Subcutaneous preadipocyte (primary cell): ENCODE measurements at places on chromosomes 7 and 10. TPM values are rescaled to one million over a fixed set of nuclear protein-coding genes. Genes with fewer than 3 reads are reported as not detected.

The HTR5A gene
- not detected in 2 replicates for total RNA-seq

The SLC26A5 gene
- total RNA-seq = not detected in 2 replicates

The MRPS17 gene
- total RNA-seq = 12.9 and 15.2 TPM in 2 replicates

The EBLN1 gene
- total RNA-seq = not detected in 2 replicates

The AZGP1 gene
- not detected in 2 replicates for total RNA-seq

The TDRD1 gene
- total RNA-seq = 2.6 and 3.3 TPM in 2 replicates

The LRMDA gene
- total RNA-seq = 3.1 and 10.7 TPM in 2 replicates

The SGCE gene
- 65.5 and 65.8 TPM in 2 replicates for total RNA-seq

The LAMB4 gene
- total RNA-seq = under 0.01 and 0.20 TPM in 2 replicates

The DENND2A gene
- 8.1 and 15.6 TPM in 2 replicates for total RNA-seq

The SHH gene
- total RNA-seq = not detected in 2 replicates

The SPAG6 gene
- not detected in 2 replicates for total RNA-seq

The OLAH gene
- under 0.01 and 0.78 TPM in 2 replicates for total RNA-seq

The GPR15LG gene
- total RNA-seq = not detected in 2 replicates

The CPXM2 gene
- under 0.01 and 0.39 TPM in 2 replicates for total RNA-seq

The CCDC172 gene
- total RNA-seq = not detected in 2 replicates

The TMEM196 gene
- not detected in 2 replicates for total RNA-seq

The ENKUR gene
- total RNA-seq = not detected in 2 replicates

The ACBD5 gene
- 14.0 and 16.0 TPM in 2 replicates for total RNA-seq

The ARF5 gene
- 91.7 and 118 TPM in 2 replicates for total RNA-seq

The HABP2 gene
- total RNA-seq = not detected in 2 replicates

The VIPR2 gene
- total RNA-seq = not detected in 2 replicates

The GIMAP5 gene
- not detected in 2 replicates for total RNA-seq

The ITIH5 gene
- 0.20 and 0.73 TPM in 2 replicates for total RNA-seq

The ADO gene
- total RNA-seq = 19.1 and 20.9 TPM in 2 replicates

The IQUB gene
- total RNA-seq = 0.20 and 0.37 TPM in 2 replicates

The LIPN gene
- total RNA-seq = not detected in 2 replicates

The DOCK1 gene
- total RNA-seq = 69.4 and 77.8 TPM in 2 replicates

The ZP3 gene
- 1.4 and 1.8 TPM in 2 replicates for total RNA-seq

The METTL27 gene
- total RNA-seq = 5.5 and 8.0 TPM in 2 replicates

The LMOD2 gene
- total RNA-seq = not detected in 2 replicates

The PAPOLB gene
- total RNA-seq = under 0.01 and 0.20 TPM in 2 replicates

The CTTNBP2 gene
- total RNA-seq = 1.1 and 2.3 TPM in 2 replicates

The SYNPO2L gene
- under 0.01 TPM in 1 of 2 replicates, not detected in the other for total RNA-seq

The CPED1 gene
- 29.0 and 47.9 TPM in 2 replicates for total RNA-seq

The CFAP46 gene
- 0.37 and 0.39 TPM in 2 replicates for total RNA-seq

The SERPINE1 gene
- 287 and 464 TPM in 2 replicates for total RNA-seq
